ENCODE measurements at places on chromosomes 6 and 20. TPM values are rescaled to one million over a fixed set of nuclear protein-coding genes. Genes with fewer than 3 reads are reported as not detected.

GRCh38 chr20:43408848-43409576, 48.7 kb upstream of the SRSF6 start:
- no peak overlapping the region for H3K27ac ChIP-seq
- H3K4me1 ChIP-seq, result no peaks in the 10 kb centered on the region
- no peak for DNase-seq
- H3K36me3 ChIP-seq, result peaks cover 2% of the 10 kb centered on the region
- no peak overlapping the region for H3K4me3 ChIP-seq

DNA sequence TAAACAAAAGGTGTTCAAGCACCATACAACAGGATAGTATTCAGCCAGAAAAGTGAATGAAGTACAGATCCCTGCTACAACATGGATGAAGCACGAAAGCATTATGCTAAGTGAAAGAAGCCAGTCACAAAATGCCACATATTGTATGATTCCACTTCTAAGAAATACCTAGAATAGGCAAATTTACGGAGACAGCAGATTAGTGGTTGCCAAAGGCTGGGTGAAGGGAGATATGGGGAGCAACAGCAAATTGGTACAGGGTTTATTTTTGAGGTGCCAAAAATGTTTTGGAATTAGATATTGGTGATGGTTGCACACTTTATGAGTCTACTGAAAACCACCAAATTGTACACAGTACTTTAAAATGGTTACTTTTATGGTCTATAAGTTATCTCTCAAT, 23.2 kb downstream of the MAP3K5 start:
- peak overlapping the region; percentile 53 for H3K27ac ChIP-seq
- peaks cover 84% of the 10 kb centered on the region for H3K4me1 ChIP-seq
- H3K27me3 ChIP-seq, result no peaks in the 10 kb centered on the region
- no peak overlapping the region for H3K4me3 ChIP-seq

GRCh38 chr20:11719153-11719552, 198.5 kb upstream of the BTBD3 start:
- DNase-seq, result no peak
- no peaks in the 10 kb centered on the region for H3K4me1 ChIP-seq
- H3K27me3 ChIP-seq, result no peaks in the 10 kb centered on the region
- H3K27ac ChIP-seq, result no peak overlapping the region
- no peak overlapping the region for H3K4me3 ChIP-seq
- H3K36me3 ChIP-seq, result no peaks in the 10 kb centered on the region

- no peaks in the 10 kb centered on the region for H3K4me1 ChIP-seq
- no peak overlapping the region for H3K4me3 ChIP-seq
- H3K36me3 ChIP-seq, result no peaks in the 10 kb centered on the region
- H3K27me3 ChIP-seq, result no peaks in the 10 kb centered on the region
- no peak for DNase-seq
Observed at GRCh38 chr20:11230999-11231398, 557.2 kb upstream of the JAG1 start.

DNA sequence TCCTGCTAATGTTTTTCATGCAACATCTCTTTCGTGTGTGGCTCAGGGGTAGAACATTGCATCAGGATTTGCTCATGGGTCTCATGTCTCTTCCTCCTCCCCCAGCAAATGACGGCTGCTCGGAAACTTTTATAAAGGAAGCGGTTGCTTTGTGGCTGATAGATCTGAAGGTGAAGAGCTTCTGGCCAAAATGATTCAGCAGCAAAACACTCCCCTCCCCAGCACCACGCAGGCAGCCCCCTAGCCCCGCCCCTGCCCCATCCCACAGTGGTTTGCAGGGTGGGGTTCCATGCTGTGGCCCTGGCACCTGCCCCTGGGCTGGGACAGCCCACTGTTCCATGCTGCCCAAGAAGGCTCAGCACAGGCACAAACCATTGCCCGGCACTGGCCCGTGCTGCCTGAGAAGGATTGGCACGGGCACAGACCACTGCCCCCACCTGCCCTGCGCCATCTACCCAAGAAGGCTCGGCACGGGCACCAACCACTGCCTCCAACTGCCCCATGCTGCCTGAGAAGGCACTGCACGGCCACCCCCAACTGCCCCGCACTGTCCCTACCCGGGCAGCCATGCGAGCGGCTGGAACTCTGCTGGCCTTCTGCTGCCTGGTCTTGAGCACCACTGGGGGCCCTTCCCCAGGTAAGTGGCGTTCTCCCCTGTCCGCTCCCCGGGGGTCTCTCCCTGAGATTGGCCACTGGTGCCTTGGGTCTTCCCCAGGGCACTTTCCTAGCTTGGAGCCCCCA, at the start of gene CST7:
TSS of gene CST7 (plus strand) at position 331 of the 741 bp plus-strand sequence. CDS start at position 568, 237 bp downstream.
- peaks cover 5% of the 10 kb centered on the region for H3K4me1 ChIP-seq
- DNase-seq, result no peak
- no peak within 1 kb of the TSS for H3K4me3 ChIP-seq

Gene C6orf58
- total RNA-seq, result not detected

DNA sequence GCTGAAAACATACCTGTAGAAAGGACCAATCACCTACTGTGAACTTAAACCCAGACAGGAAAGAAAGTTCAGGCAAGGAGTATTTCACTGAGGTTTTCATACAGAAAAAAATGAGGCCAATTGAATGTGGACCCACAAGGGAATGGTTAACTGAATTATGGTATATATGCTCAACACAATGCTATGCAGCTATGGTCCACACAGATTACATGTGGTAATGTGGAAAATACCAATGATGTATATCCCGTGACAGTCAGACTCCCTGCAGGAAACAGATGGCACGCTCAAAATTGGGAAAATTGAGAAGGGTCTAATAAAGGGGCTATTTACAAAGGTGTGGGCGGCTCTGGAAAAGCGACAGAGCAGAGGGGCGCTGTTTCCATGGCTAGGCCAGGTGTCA, 47.1 kb upstream of the PIM1 start:
- DNase-seq, result no peak
- H3K27me3 ChIP-seq, result peaks cover 4% of the 10 kb centered on the region
- no peak overlapping the region for H3K4me3 ChIP-seq
- H3K27ac ChIP-seq, result no peak overlapping the region

Gene LAMA2
- total RNA-seq, result 0.07 TPM

Gene COL10A1
- not detected for total RNA-seq

Gene NSFL1C
- 89.4 TPM for total RNA-seq

GRCh38 chr6:29559524-29560287, at the start of gene UBD:
Gene UBD (minus strand): TSS chr6:29559732. CDS start chr6:29559701, 31 bp downstream.
- peaks cover 10% of the 10 kb centered on the region for H3K4me1 ChIP-seq
- no peak within 1 kb of the TSS for H3K4me3 ChIP-seq
- peaks cover 40% of the 10 kb centered on the region for H3K27me3 ChIP-seq
- no peak for DNase-seq

GRCh38 chr6:43268355-43268700, 25.0 kb downstream of the TTBK1 start:
- H3K27me3 ChIP-seq, result no peaks in the 10 kb centered on the region
- DNase-seq, result no peak
- no peak overlapping the region for H3K27ac ChIP-seq
- peaks cover 34% of the 10 kb centered on the region for H3K4me1 ChIP-seq
- H3K4me3 ChIP-seq, result no peak overlapping the region

DNA sequence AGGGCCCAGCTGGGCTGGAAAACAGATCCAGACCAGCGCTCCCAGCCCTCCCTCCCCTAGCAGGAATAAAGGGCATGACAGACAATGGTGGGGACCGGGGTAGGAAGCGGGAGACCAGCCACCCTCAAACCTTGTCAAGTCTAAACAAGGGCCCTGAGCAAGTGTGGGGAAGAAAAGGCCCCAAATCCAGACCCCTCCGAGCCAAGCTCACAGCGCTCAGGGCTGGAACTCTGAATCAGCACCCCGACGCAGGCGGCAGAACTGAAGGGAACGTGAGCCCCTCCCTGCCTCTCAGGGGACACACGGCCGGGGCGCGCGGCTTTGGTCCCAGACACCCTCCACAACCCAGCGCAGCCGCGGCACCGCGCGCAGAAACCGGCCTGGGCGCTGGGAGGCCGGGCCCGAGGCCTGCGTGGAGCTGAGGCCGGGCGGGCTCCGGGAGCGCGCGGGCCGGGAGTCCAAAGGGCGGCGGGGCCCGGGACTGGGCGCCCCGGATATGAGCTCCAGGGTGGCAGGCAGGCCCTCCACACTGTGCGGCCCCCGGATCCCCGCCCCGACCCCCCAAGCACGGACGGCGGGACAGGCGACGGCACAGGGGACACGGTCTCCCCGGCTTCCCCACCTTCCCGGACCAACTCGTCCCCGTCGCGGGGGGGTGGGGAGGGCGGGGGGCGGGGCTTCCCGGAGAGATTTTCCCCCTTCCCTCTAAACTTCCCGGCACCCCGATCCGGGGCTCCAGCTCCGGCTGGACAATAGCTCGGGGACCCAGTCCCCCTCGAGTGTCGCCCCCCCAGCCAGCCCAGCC, 641 bp downstream of the TEAD3 start:
- peaks cover 14% of the 10 kb centered on the region for H3K4me1 ChIP-seq
- peak overlapping the region; percentile 60 for H3K4me3 ChIP-seq
- peaks cover 32% of the 10 kb centered on the region for H3K27me3 ChIP-seq
- H3K36me3 ChIP-seq, result no peaks in the 10 kb centered on the region
- DNase-seq, result no peak

Gene MAN1A1
- total RNA-seq, result 18.1 TPM

DNA sequence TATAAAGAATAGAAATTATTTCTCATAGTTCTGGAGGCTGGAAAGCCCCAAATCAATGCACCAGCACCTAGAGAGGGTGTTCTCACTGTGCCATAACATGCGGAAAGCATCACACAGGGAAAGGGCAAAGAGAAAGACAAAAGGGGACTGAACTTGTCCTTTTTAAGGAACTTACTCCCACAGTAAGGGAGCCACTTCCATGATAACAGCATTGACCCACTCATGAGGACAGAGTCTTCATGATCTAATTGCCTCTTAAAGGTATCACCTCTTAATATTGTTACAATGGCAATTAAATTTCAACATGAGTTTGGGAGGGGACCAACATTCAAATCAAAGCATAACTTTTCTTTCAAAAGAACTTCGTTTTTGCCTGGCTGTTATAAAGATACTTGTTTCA, 582.2 kb upstream of the ARID1B start:
- H3K4me1 ChIP-seq, result peaks cover 24% of the 10 kb centered on the region
- DNase-seq, result no peak
- H3K36me3 ChIP-seq, result no peaks in the 10 kb centered on the region
- H3K27me3 ChIP-seq, result peaks cover 6% of the 10 kb centered on the region

DNA sequence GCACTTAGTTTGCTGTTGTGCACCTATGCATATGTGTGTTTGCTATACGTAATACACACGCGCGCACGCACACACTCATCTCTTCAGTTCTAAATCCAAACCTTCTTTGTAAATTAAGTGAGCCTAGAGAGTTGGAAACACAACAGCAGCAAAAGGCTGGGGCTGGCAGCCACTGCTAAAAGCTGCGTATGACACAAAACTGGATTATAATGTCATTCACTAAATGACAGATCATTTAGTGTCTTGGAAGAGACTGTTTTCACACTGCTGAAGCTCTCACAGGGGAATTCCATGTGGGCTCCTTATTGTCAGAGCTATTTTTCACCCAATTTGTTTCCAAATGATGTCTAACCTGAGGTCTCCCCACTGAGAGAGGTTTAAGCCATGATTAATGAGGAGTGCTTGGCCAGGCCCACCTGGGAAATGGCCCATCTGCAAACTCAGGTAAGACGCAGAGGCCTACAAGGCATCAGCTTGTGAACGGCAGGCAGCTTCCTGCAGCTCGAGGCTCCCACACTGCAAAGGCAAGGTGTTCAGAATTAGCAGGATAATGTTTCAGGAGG, 94.2 kb downstream of the OLIG3 start:
- H3K36me3 ChIP-seq, result no peaks in the 10 kb centered on the region
- no peak overlapping the region for H3K27ac ChIP-seq
- DNase-seq, result no peak
- H3K4me1 ChIP-seq, result no peaks in the 10 kb centered on the region
- H3K27me3 ChIP-seq, result no peaks in the 10 kb centered on the region
- H3K4me3 ChIP-seq, result no peak overlapping the region

Gene HCRTR2
- total RNA-seq, result not detected

DNA sequence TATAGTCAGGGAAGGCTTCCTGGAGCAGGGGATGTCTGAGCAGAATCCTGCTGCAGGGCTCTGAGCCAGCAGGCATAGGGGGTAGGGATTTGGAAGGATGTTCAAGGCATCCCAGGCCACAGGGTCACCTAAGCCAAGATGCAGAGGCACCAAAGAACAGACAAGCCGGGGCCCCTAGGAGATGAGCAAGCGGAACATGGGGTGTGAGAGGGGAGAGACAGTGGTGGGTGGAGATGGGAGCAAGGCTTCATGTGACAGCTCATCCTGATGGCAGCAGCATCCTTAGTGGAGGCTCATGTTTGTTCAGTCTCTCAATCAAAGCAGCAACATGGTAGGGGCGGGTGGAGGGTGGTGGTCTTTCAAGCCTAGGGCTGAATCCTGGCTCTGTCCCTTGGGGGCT, 29.8 kb upstream of the TCP11 start:
- no peaks in the 10 kb centered on the region for H3K36me3 ChIP-seq
- H3K4me3 ChIP-seq, result no peak overlapping the region
- DNase-seq, result no peak
- H3K27me3 ChIP-seq, result peaks cover 7% of the 10 kb centered on the region

DNA sequence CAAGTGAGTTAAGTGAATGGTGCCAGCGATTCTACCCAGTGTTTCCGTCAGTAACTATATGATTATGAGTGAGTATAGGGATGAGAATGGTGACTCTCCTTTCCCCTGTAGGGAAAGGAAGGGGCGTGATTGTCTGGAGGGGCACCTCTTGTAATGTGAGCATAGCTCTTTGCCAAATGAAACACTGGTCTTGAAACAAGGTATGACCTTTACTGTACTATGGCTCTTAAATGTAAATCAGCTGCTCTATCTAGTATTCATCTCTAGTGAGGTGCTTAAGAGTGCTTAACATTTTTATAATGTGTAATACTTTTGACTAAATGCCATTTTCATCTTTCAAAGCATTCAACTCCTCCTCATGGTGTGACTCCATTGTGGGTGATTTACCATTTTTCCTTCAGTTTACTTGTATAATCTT, 11.0 kb downstream of the PANK2 start:
- peaks cover 73% of the 10 kb centered on the region for H3K4me1 ChIP-seq
- H3K27ac ChIP-seq, result peak overlapping the region; percentile 46
- peaks cover 12% of the 10 kb centered on the region for H3K36me3 ChIP-seq
- H3K27me3 ChIP-seq, result no peaks in the 10 kb centered on the region
- peak overlapping the region; percentile 35 for H3K4me3 ChIP-seq

Gene ZC2HC1B
- total RNA-seq, result 1.5 TPM

DNA sequence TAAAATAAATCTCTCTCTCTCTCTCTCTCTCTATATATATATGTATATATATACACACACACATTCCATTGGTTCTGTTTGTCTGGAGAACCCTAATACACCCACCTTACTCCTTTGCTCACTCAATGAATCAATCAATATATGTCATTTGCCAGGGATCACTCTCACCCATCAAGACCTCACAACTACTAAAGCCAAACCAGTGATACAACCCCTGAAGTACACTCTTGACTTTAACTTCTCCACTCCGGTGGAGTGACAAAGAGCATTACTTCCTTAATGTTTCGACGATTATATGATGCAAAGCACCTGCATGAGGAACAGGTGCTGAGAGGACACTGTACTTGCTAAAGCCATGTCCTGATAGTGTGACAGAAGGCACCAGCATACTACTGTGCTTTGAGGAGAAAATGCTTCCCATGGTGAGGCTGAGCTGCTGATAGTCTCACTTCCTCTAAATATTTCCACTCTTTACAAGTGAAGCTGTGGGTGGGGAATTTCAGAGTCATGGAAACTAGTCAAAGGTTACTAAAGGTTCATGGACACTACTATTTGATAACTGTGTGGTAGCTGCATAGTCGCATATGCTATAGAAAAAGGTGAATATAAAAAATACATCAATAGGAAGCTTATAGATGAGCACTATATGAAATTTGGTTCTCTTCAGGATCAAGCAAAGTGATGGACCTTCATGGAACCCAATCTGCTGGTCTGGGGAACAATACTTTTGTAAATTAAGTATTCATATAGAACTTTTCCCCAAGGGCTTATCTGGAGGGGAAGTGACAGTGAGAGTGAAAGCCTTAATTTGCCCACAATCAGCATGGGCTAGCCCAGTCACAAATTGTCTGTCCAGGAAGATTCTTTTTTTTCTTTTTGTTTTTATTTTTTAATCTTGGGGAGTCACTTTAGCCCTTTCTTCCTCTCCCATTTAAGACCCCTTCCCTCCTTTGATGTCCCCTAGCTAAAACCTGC, 141.9 kb upstream of the NEDD9 start:
- peaks cover 50% of the 10 kb centered on the region for H3K36me3 ChIP-seq
- DNase-seq, result no peak
